ENCODE measurements at places on chromosomes 5 and 9. TPM values are rescaled to one million over a fixed set of nuclear protein-coding genes. Genes with fewer than 3 reads are reported as not detected.
A peak's percentile ranks its signal among the peaks of the same experiment; 100 is the strongest.

GRCh38 chr9:130692321-130692720 is 1.3 kb upstream of the EXOSC2 start:
- H3K36me3 ChIP-seq, result peaks cover 23% of the 10 kb centered on the region
- H3K4me1 ChIP-seq, result peaks cover 18% of the 10 kb centered on the region
- peak overlapping the region; percentile 43 for H3K27ac ChIP-seq
- peak; percentile 93 for DNase-seq
- peak overlapping the region; percentile 83 for H3K4me3 ChIP-seq
- peaks cover 7% of the 10 kb centered on the region for H3K27me3 ChIP-seq

GRCh38 chr9:127539982-127540663 is 72.0 kb upstream of the STXBP1 start:
- H3K4me1 ChIP-seq, result peaks cover 44% of the 10 kb centered on the region
- peaks cover 12% of the 10 kb centered on the region for H3K27me3 ChIP-seq
- no peak for DNase-seq
- peaks cover 4% of the 10 kb centered on the region for H3K36me3 ChIP-seq
- H3K4me3 ChIP-seq, result no peak overlapping the region

Gene EGFLAM
- 29.6 TPM for total RNA-seq

Gene AGTPBP1
- 48.9 TPM for total RNA-seq

DNA sequence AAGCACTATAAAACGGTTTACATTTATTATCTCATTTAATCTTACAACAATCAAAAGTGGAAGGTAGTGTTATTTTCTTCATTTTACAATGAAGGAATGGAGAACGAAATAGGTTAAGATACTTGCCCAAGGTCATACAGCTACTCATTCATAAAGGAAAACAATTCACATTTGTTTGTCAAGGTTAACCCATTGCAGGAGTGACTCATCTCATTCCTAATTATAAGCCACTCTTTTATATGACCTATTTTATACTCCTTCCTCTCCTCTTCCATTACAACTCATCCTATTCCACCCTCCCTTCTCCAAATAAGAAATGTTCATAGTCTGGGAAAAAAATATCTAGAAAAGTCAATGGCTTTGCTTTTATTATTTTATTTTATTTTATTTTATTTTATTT is 29.6 kb downstream of the CRHBP start:
- no peaks in the 10 kb centered on the region for H3K36me3 ChIP-seq
- H3K4me1 ChIP-seq, result peaks cover 7% of the 10 kb centered on the region

GRCh38 chr9:96122751-96123150 is 179.2 kb downstream of the HSD17B3 start:
- no peak for DNase-seq
- peaks cover 6% of the 10 kb centered on the region for H3K36me3 ChIP-seq
- H3K4me1 ChIP-seq, result peaks cover 12% of the 10 kb centered on the region
- peaks cover 3% of the 10 kb centered on the region for H3K27me3 ChIP-seq
- no peak overlapping the region for H3K4me3 ChIP-seq

- peaks cover 10% of the 10 kb centered on the region for H3K36me3 ChIP-seq
- DNase-seq, result no peak
- H3K27ac ChIP-seq, result no peak overlapping the region
- no peaks in the 10 kb centered on the region for H3K4me1 ChIP-seq
- no peak overlapping the region for H3K4me3 ChIP-seq
Observed at GRCh38 chr5:32687499-32687831, 23.7 kb upstream of the NPR3 start.

- H3K4me3 ChIP-seq, result no peak overlapping the region
- no peaks in the 10 kb centered on the region for H3K4me1 ChIP-seq
- peaks cover 11% of the 10 kb centered on the region for H3K36me3 ChIP-seq
- DNase-seq, result no peak
- peaks cover 5% of the 10 kb centered on the region for H3K27me3 ChIP-seq
Observed at GRCh38 chr9:134165357-134166315, 1.3 kb upstream of the RNU6ATAC start.

Gene SHC3
- total RNA-seq, result 6.5 TPM

DNA sequence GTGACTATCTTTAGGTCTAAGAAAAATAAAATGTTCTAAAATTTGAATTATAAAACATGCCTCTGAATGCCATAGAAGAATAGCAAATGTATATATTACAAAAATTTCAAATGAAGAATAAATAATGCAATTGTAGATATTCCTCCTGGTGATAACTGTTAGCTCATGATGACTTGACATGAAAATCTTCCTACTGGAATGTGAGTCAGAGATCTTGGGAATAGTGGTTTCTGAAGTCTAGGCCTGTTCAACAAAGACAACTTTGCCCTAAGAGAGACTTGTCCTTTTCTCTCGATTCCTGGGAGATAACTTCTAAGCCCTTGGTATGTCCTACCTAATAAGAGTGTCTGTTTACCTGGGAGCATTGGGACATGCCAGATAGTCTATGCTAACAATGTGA is 746.3 kb upstream of the RIOK2 start:
- no peak overlapping the region for H3K27ac ChIP-seq
- no peaks in the 10 kb centered on the region for H3K36me3 ChIP-seq
- no peak overlapping the region for H3K4me3 ChIP-seq
- H3K4me1 ChIP-seq, result no peaks in the 10 kb centered on the region
- DNase-seq, result no peak

GRCh38 chr5:159658266-159658925 is 257.9 kb upstream of the ADRA1B start:
- no peaks in the 10 kb centered on the region for H3K27me3 ChIP-seq
- no peak overlapping the region for H3K27ac ChIP-seq
- no peak for DNase-seq
- H3K36me3 ChIP-seq, result no peaks in the 10 kb centered on the region

Gene ATG12
- total RNA-seq, result 50.8 TPM

DNA sequence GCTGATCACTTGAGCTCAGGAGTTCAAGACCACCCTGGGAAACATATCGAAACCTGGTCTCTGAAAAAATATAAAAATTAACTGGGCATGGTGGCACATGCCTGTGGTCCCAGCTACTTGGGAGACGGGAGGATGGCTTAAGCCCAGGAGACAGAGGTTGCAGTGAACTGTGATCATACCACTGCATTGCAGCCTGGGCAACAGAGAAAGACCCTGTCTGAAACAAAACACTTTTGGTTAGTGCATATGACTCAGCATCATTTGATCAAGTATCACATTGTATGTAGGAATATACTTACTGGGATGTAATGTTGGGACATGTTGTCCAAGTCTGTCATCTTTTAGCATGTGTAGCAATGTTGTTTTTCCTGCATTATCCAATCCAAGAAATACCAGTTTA is 12.0 kb downstream of the SAR1B start:
- H3K4me1 ChIP-seq, result no peaks in the 10 kb centered on the region
- H3K27ac ChIP-seq, result no peak overlapping the region
- H3K27me3 ChIP-seq, result peaks cover 1% of the 10 kb centered on the region
- peaks cover 9% of the 10 kb centered on the region for H3K36me3 ChIP-seq
- DNase-seq, result no peak

Gene WHRN
- 4.1 TPM for total RNA-seq

GRCh38 chr5:5018578-5018970 is 121.6 kb upstream of the ADAMTS16 start:
- no peak overlapping the region for H3K27ac ChIP-seq
- H3K4me3 ChIP-seq, result no peak overlapping the region

GRCh38 chr9:122112238-122112637 is 19.1 kb upstream of the TTLL11 start:
- DNase-seq, result no peak
- H3K4me1 ChIP-seq, result peaks cover 28% of the 10 kb centered on the region
- H3K27ac ChIP-seq, result no peak overlapping the region
- H3K27me3 ChIP-seq, result peaks cover 13% of the 10 kb centered on the region
- no peaks in the 10 kb centered on the region for H3K36me3 ChIP-seq
- no peak overlapping the region for H3K4me3 ChIP-seq

Gene CCDC192
- 0.26 TPM for total RNA-seq

Gene ARHGEF37
- 4.5 TPM for total RNA-seq

- no peaks in the 10 kb centered on the region for H3K36me3 ChIP-seq
- H3K4me1 ChIP-seq, result no peaks in the 10 kb centered on the region
- H3K27ac ChIP-seq, result no peak overlapping the region
- no peak for DNase-seq
- no peaks in the 10 kb centered on the region for H3K27me3 ChIP-seq
Observed at GRCh38 chr9:17472126-17472525, 106.7 kb upstream of the SH3GL2 start.

DNA sequence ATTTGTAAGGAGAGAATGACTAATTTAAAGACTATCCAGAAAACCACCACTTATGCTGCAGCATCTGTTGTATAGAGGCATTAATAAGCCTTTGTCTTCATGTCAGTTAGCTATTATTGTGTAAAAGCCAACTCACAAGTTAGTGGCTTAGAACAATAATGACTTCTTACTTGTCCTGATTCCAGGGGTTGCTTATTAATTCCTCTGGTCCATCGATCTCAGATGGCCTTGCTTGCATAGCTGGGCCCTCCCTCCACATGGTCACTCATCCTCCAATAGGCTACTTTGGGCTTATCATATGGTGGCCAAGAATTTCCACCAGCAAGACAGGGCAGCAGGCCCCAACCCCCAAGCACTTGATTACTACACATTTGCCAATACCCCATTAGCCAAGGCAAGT is 44.5 kb upstream of the STK32A start:
- H3K36me3 ChIP-seq, result no peaks in the 10 kb centered on the region
- no peaks in the 10 kb centered on the region for H3K27me3 ChIP-seq
- H3K4me3 ChIP-seq, result no peak overlapping the region
- DNase-seq, result no peak

DNA sequence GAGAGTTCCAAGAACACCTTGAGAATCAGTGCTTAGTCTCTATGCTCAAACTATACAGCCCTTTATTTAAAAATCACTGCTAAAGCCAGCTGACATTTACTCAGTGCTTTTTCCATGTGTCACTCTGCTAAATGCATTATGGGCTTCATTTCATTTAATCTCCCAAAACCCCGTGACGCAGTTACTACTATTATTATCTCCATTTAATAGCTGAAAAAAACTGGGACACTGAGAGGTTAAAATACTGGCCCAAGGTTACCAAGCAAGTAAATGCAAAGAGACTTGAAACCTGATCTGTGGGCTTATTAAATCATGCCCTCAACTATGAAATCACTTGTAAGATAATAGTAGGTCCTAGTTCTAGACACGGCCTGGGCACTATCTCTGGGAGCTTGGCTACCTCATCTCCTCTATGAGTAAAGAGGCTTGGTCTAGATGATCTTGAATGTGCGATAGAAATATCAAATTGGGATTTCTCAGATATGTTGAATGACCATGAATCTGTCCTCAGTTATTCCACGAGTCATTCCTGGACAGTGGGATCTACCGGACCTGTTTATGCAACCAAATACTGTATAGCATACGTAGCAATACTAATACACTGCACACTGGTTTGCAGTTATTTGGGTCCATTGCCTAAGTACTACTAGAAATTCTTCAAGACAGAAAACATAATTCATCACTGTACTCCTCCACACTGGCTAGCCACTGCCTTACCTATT is 32.3 kb downstream of the MARCHF11 start:
- no peaks in the 10 kb centered on the region for H3K27me3 ChIP-seq
- DNase-seq, result no peak
- H3K4me1 ChIP-seq, result no peaks in the 10 kb centered on the region
- H3K4me3 ChIP-seq, result no peak overlapping the region
- H3K36me3 ChIP-seq, result peaks cover 3% of the 10 kb centered on the region

DNA sequence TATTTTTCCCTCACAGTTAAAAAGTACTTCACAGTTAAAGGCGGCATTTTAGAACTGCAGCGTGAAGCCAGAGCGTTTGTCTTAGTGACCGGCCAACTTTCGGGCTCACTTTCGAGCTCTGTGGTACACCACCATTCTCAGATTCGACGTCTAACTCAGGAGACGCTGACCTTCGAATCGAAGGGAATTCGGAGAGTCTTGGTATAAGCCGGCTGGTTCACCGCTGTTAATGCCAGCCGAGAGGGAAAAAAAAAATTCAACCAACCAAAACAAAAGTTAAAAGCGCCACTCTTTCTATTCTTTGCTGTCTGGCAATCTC is 544 bp upstream of the SNX24 start:
- peaks cover 16% of the 10 kb centered on the region for H3K4me1 ChIP-seq
- peaks cover 8% of the 10 kb centered on the region for H3K27me3 ChIP-seq
- peaks cover 7% of the 10 kb centered on the region for H3K36me3 ChIP-seq
- H3K4me3 ChIP-seq, result peak overlapping the region; percentile 89

Gene NUTM2G
- not detected for total RNA-seq

Gene TMEM203
- total RNA-seq, result 27.4 TPM

Gene CDKN2A
- not detected for total RNA-seq

All from endothelial cell (in vitro differentiated cells).